CD4-positive, alpha-beta T cell treated with Interleukin-6 at 100 ng/mL for 8 hours (primary cell): ENCODE measurements at places on chromosomes 4 and X.
A peak's percentile ranks its signal among the peaks of the same experiment; 100 is the strongest.

DNA sequence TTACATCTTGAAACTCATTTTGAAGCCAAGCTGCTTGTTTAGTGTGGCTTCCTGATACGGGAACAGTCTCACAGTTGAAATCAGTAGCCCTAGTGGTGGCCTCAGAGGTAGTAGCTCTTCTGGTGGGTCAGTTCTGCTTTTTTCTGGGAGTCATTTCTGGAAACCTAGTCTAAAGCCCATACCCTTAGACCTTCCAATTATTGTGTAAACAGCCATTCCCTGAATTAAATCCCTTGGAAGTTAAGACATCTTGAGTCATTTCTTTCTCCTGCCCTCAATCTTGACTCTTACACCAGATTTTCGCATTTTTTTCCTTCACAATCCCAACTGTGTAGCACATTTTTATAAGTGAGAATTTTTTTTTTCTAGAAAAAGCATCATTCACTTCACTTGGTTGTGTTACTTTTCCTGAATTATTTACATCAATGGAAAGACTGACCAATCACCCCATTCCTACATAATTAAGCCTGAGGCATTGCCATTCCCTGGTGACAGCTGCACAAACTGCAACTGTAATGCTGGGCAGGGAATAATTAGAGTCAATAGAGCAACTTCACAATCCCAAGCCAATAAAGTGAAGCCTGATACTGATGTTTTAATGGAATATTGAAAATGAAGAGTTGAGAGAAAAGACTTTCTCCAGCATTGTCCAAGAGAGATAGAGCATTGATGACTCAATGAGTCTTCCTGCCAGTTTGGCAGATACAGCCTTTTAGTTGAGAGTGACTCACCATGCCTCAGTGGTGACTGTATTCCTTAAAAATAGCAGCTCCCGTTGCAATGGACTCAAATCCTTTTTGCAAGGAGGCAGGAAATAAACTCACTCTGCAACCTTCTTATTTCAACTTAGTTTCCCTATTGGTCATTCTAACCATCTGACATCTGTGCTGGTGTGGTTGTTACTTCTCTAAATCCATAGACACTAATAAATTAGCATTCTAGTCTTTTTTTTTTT lies 13.0 kb upstream of the SEPSECS start:
- no peak for DNase-seq

DNA sequence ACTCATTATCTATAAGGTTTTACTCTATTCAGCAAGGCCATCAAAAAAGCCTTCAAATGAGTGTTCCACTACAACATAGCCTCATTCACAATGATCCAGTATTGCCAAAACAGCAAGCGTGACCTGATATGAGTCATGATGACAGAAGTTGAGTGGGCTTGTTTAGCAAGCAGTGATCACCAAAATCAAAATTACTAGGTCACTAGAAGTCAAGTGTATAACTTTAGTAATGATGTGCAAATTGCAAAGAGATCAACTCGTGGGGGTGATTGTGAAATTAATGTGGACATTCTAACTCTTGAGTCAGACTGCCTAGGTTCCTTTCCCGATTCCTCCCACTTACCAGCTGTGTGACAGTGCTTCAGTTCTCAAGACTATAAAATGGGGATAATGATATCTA lies 124.5 kb downstream of the CHM start:
- no peak for DNase-seq

- DNase-seq: no peak
These were observed 550.0 kb downstream of the EPHA5 start for GRCh38 chr4:65120287-65120686.

- no peak for DNase-seq
These were observed 221.5 kb upstream of the SFRP2 start for GRCh38 chr4:154010371-154010770.

- DNase-seq: peak; percentile 24
These were observed 128.2 kb downstream of the C4orf51 start for GRCh38 chr4:145808021-145808650.

DNA sequence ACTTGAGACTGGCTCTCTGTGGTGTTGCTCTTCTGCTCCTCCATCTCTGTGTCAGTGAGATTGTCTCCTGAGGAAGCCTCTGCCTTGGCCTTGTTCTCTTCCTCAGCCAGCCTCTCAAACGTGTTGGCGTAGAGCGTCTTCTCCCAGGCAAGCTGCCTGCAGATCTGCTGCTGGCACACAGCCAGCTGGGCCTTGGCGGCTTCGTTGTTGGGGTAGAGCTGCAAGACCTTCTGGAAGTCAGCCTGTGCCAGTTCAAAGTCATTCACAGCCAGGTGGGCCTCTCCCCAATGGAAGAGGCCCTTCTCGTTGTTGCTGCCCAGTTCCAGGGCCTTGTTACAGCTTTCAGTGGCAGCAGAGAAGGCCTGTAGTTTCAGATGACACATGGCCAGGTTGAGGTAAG lies 159.1 kb downstream of the NDST3 start:
- no peak for DNase-seq

DNA sequence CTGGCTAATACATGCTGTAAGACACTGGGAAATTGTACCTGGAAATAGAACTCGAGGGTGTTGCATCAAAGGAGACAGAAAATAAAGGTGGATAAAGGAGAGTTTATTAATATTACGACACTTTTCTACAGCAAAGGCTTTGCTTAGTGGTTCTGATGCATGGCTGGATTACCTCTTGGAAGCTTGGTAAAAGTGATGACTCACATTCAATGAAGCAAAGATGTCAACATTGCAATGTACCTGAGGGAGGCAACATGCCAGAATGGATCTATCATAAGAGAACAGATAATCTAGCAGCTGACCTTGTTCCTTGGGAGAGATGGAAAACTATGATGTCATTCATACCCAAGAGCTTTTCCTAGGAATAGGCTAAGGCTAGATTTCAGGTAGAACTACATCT lies 735.1 kb upstream of the DIAPH2 start:
- no peak for DNase-seq

GRCh38 chr4:171565130-171565788 lies 247.9 kb upstream of the GALNTL6 start:
- DNase-seq: no peak

GRCh38 chrX:151543706-151544105 lies 19.8 kb upstream of the PASD1 start:
- DNase-seq: no peak

DNA sequence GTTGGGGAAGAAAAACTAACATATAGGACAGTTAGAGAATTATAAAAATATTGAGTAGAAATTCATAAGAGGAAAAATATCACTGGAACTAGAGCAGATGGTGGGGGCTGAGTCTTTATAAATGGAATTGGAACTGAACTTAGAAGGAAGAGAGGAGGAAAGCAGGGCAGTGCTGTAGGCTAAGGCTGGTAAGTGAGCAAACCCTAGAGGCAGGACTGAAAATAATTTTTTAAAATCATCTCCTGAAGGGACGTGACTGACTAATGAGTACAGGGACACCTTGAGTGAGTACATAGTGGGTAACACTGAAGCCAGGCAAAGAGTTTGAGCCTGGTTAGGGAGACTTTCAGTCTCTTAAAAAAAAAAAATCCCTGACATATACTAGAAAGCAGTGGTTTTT lies 63.3 kb downstream of the GALNT7 start:
- DNase-seq: no peak

- DNase-seq: no peak
These were observed 459.5 kb upstream of the AGA start for GRCh38 chr4:177901786-177902185.

- DNase-seq: no peak
These were observed at the start of gene NKX3-2 for GRCh38 chr4:13543839-13544605. Gene NKX3-2 (minus strand): TSS chr4:13544508. CDS start chr4:13544414, 94 bp downstream.

- no peak for DNase-seq
These were observed 11.8 kb downstream of the DAPP1 start for GRCh38 chr4:99828477-99828876.

GRCh38 chrX:150446151-150446550 lies 83.0 kb downstream of the MAMLD1 start:
- DNase-seq: no peak

GRCh38 chrX:103453655-103454054 lies 65.6 kb downstream of the RAB40A start:
- no peak for DNase-seq

- no peak for DNase-seq
These were observed 146.8 kb upstream of the IL1RAPL2 start for GRCh38 chrX:104419211-104419610.

DNA sequence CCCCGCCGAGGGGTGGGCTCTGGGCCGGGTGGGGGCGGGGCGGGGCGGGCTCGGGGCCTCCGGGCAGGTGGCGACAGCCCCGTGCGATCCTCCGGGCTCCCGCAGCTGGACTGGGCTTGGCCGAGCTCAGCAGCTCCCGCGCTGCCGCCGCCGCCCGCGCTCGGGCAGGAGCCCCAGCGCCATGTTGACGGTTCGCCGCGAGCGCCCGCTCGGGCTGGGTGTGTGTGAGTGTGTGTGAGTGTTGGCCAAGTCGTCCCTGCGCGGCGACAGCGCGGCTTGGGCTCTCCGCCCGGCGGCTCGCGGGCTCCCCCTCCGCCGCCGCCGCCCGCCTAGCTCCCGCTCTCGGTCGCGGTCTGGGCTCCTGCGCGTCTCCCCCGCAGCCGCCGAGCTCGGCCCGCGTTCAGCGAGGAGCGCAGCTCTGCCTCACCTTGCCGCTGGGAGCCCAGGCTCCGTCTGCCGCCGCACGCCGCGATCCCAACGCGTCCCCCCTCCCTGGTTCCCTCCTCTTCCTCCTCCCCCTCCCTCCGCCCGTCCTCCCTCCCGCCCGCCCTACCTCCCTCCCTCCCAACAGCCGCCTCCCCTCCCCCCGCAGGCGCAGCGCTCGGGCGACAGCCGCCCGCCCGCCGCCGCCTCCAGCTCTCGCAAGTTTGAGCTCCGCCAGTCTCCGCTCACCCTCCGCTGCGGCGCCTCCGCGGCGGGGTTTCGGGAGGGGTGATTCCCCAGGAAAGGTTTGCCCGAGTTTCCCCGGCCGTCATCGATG lies at the start of gene BCOR:
BCOR (minus strand) TSS at position 455 of the 760 bp plus-strand sequence. CDS start 20,029 bp downstream, outside the sequence.
- peak; percentile 81 for DNase-seq

GRCh38 chr4:17778431-17778830 lies 3.0 kb downstream of the FAM184B start:
- no peak for DNase-seq

DNA sequence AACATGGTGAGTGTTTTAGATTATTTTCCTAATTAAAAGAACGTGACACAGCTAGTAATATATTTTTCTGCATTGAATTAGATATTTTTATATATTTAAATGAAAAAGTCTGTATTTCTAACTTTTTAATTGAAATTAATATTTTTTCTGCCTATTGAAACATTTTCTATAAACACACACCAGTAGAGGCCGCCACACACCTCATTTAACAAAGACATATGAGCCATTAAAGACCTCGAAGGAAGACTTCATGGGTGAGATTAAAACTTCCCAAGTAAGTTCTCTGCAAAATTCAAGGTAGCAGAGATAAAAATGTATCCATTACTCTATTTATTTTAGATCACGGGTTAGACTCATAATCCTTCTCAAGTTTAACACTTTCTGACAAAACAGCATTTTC lies 8.3 kb downstream of the SLITRK2 start:
- no peak for DNase-seq

DNA sequence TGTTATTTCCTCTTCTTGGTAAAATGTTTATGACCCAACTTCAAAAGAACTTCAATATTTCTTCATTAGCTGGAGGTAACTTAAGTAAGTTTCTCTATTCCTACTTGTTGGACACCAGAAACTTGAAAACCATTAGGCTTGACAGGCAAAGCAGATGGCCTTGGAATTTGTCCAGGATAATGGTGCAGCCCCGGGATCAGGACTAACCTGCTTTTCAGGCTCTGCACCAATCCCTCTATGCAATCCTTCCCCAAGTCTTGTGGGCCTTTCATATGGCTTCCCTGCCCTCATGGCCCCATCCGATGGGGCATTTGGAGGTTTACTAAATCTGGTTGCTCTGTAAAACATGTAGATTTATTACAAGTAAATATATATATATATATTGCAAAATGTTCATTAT lies 68.5 kb downstream of the SPINK2 start:
- DNase-seq: no peak

DNA sequence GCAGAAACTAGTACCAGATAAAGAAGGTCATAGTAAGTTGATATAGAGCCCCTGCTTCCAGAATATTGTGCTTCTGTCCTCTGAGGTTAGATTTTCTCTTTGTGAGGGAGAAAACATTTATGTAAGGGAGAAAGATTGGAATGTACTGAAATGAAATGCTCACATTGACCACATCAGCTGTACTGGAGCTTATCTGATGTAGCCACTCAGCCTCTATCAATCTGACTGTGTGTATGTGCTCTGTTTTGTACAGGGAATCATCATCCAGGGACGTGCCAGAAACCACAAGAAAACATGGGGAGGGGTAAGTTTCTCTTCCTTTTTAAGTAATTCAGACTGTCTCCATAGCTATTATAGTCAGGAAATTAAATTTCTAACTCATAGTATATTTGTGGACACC lies 56.8 kb downstream of the PRRG1 start:
- DNase-seq: no peak

GRCh38 chrX:19782419-19782818 lies 105.0 kb downstream of the SH3KBP1 start:
- no peak for DNase-seq

- DNase-seq: no peak
These were observed 35.4 kb downstream of the NAT8L start for GRCh38 chr4:2094545-2094944.

GRCh38 chr4:2934813-2935761 lies 28.1 kb downstream of the NOP14 start:
- DNase-seq: peak; percentile 94

DNA sequence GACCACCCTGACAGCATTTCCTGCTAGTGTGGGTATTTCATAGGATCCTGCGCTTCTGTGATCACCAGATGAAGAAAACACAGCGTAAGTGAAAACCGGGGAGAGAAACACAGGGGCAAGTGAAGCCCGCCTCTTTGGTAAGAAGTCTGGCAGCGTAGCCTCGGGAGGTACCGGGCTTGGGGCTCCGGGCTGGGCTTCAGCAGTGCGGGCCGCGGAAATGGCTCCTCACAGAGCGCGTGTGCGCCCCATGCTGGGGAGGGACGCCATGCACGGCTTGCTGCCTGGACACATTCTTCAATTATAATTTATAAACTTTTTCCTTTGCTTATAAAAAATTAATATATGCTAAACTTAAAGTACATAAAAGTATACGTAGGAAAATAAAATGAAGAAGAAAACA lies 151.5 kb downstream of the AFAP1 start:
- no peak for DNase-seq

DNA sequence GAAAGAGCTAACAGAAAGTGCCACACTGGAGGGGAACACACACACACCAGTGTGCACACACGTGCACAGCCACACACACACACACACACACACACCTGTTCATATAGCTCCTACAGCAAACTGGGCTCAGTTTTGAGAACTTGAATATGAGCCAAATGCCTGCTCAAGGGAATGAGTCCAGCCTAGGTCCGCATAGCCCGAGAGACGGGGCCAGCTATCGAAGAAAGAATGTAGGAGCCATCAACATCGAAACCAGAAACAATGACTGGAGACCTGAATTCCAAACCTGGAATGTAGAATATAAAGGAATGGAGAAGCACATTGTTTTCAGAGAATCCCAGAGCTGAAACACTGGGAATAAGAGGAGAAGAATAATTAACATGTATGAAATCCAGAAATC lies 37.6 kb upstream of the ERVMER34-1 start:
- DNase-seq: no peak

DNA sequence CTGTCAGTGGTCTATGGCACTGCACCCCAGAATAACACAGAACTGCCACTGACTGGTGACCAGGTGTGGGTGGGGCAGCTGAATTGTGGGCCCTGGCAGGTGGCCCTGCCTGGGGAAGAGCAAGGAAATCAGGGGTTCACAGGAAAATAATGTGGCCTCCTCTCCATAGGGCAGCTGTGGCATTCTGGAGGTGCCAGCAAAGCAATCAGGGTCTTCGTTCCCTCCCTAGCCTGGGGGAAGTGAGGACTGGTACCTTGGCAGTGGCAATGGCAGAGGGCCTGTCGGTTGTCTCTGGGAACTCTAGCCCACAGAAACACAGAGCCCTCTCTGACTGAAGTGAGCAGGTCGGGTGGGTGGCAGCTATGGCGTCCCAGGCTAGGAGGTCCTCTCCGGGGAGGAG lies 223.0 kb downstream of the GRIA2 start:
- DNase-seq: no peak
